ENCODE measurements at places on chromosomes 5 and 9. TPM values are rescaled to one million over a fixed set of nuclear protein-coding genes. Genes with fewer than 3 reads are reported as not detected.

GRCh38 chr5:96396878-96397277, 36.2 kb downstream of the PCSK1 start:
- no peak for DNase-seq

The NMUR2 gene
- not detected for total RNA-seq

The MED10 gene
- 47.0 TPM for total RNA-seq

- no peak for DNase-seq
These were observed 18.9 kb downstream of the WNT8A start for GRCh38 chr5:138102454-138103318.

- no peak for DNase-seq
These were observed 6.0 kb upstream of the RICTOR start for GRCh38 chr5:39080168-39080567.

The PCDHA9 gene
- total RNA-seq: 0.13 TPM

DNA sequence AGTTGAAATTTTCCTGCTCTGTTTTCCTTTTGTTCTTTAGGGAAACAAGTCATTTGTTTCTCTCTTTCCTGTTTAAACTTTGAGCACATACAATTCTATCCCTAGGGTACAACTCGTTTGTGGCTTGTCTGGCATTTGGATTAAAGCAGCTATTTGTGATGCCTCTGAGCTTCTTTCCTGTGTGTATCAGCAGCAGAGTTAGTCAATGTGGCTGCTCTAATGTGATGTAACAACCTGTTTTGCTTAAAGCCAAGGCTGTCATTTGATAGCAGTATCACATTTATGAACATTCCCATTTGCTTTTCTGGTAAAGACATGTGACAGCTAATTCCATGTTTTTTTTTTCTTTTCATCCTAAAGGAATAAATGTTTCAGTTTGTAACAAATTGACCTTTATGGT, 314.3 kb upstream of the CHD1 start:
- no peak for DNase-seq

The IGIP gene
- 9.7 TPM for total RNA-seq

GRCh38 chr9:14313951-14314423, at the start of gene NFIB:
Gene NFIB, minus strand, starts transcription at chr9:14314141. Its CDS starts 630 bp downstream, at chr9:14313511.
- peak; percentile 78 for DNase-seq

GRCh38 chr5:139814191-139814601, 18.6 kb downstream of the PSD2 start:
- peak; percentile 69 for DNase-seq

GRCh38 chr9:11559001-11559776, 946.4 kb upstream of the PTPRD start:
- no peak for DNase-seq

DNA sequence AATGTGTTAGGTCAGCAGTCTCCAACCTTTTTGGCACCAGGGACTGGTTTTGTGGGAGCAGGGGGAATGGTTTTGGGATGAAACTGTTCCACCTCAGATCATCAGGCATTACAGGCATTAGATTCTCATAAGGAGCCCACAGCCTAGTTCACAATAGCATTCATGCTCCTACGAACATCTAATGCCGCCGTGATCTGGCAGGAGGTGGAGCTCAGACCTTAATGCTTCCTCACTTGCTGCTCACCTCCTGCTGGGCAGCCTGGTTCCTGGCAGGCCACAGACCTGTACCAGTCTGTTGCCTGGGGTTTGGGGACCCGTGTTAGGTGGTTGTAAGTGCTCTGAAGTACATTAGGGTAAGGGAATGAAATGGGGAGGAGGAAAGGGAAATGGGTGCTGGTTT, 9.7 kb upstream of the CTNNA1 start:
- peak; percentile 22 for DNase-seq

The ROR2 gene
- 15.6 TPM for total RNA-seq

The CARTPT gene
- not detected for total RNA-seq

- no peak for DNase-seq
These were observed 17.0 kb upstream of the ISOC1 start for GRCh38 chr5:129077433-129078075.

GRCh38 chr9:133269537-133270362, 5.3 kb downstream of the ABO start:
- no peak for DNase-seq

DNA sequence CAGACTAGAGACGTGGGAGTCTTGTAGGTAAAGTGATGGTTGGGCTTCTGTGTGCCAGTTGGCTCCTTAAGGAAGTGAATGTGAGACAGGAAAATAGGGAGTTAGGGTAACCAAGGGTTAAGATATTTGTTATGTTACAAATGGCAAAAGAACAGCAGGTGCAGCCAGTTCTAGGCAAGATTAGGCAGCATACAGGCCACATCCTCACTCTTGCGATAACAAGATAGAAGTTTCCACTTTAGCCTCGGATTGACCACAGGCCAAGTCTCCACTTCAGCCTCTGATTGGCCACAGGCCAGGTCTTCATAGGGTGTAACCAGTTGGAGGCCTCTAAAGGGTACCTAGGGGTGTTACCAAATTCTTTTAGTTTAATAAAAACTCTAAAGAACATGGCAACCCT, 54.6 kb upstream of the ABCA1 start:
- no peak for DNase-seq

The CA9 gene
- not detected for total RNA-seq

GRCh38 chr5:72057816-72058215, 49.5 kb upstream of the MAP1B start:
- no peak for DNase-seq

The FBP2 gene
- total RNA-seq: not detected

DNA sequence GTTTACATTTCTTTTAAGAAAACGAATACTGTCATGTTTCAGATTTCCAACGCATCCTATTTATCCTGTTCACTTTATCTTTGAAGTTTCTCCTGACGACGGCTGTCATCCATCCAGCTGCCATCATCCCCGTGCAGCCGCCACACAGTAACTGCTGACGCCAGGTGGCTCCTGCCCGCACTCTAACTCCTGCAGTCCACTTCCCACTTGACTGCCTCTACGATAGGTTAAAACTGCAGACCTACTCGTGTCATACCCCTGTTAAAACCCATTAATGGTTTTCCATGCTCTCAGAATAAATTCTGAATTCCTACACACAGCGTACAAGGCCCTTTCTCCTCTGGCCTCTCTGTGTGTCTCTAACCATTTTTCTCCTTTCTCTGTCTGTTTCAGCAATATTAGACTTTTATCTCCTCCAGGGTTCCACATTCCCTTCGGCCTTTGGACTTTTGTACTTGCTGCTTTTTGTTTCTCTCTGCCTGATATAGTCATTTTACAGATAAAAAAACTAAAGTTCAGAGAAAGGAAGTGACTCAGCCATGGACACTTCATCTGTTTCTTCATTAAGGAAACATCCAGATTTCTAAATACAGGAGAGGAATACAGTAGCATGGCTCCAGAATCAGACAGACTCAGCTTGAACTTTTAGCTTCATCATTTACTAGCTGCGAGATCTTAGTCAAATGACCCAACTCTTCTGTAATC, 84.9 kb downstream of the ADAMTS12 start:
- no peak for DNase-seq

The PSMB7 gene
- 82.6 TPM for total RNA-seq

DNA sequence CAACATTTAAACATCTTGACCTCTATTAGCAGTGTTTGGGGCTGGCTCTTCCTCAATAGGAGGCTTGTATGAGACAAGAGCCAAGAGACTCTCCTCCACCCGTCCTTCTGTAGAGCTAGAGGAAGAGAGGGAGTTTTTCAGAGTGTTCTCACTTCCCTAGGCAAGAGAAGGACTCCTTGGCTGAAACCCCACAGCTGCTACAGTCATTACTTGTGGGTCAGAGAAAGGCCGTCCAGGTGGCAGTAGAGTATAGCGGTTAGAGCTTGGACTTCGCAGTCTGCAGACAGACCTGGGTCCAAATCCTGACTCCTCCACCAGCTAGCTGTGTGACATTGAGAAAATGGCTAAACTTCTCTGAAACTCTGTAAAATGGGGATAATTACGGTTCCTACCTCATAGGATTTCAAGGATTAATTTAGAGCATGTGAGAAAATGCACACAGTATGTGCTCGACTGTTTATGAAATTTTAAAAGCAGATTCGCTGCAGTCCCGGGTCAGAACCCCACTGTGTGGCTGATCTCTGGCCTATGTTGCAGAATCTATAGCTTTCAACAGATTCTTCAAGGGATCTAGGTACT, 80.8 kb upstream of the ARAP3 start:
- no peak for DNase-seq

GRCh38 chr9:101434998-101435397, 576 bp downstream of the ALDOB start:
- no peak for DNase-seq

The PSD2 gene
- total RNA-seq: 0.28 TPM

DNA sequence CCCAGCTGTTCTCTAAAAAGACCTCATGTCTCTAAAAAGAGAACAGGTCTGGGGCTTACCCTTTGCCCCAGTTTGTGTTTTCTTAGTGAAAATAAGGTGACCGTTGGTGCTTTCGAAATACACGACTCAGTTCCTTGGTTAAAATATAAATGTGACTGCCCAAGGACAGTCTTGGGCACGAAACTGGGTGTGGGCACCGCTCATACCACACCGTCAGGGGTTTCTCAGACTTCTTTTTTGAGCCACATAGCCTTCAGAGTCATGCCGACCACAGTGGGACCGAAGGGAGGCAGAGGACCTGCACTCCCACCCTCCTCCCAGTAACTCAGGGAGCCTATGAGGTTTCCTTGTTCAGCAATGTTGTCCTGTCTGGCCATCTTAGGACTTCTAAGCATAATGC, 6.5 kb downstream of the SNX18 start:
- no peak for DNase-seq

The CARD9 gene
- 19.0 TPM for total RNA-seq

- no peak for DNase-seq
These were observed 57.4 kb downstream of the SCAI start for GRCh38 chr9:125085703-125086477.

- DNase-seq: no peak
These were observed 65.6 kb downstream of the ANXA2R start for GRCh38 chr5:42974536-42974935.

The LCN9 gene
- total RNA-seq: not detected

DNA sequence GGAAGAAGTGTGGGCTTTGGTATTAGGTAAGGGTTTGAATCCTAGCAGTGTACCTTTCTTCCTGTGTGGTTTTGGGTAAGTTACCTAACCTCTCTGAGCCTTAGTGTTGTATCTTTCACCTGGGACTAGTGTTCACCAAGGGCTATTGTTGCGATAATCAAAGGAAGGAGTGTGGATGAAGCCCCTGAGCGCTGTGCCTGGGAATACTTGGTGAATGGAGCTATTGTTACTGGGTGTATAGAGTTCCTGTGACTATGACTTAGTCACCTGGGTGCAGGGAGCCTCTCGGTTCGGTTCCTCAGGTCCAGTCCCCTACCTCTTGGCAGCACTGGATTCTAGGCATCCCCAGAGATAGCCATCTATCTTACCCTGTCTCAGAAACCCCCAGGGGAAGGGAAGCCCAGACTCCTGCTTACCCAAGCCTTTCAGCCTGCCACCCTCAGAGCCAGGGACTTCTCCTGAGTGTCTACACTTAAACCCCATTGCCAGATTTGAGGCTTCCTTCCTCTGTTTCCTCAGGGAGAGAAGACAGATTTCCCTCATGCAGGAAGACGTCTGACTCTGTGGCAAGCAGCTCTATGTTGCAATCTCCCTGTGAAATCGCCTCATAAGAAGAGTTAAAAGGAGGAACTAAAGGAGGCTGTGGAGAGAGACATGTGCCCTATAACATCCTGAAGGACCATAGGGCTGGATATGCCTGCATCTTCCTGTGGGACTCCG, 181.0 kb upstream of the PITX1 start:
- no peak for DNase-seq

DNA sequence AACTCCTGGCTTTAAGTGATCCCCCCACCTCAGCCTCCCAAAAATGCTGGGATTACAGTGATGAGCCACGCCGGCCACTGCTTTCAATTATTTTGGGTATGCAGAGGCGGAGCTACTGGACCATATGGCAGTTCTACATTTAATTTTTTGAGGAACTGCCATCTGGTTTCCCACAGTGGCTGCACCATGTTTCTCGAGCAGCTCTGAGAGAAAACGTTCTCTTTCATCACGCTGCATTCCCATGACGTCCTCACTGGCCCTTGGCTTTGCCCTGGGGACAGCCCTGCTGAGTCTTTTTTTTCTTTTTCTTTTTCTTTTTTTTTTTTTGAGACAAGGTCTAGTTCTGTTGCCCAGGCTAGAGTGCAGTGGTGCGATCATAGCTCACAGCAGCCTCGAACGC, 35.5 kb upstream of the GRHPR start:
- DNase-seq: no peak

The PCDHGB6 gene
- total RNA-seq: 5.2 TPM

The GFPT2 gene
- 4.7 TPM for total RNA-seq

- DNase-seq: no peak
These were observed 594.0 kb downstream of the HINT1 start for GRCh38 chr5:130571076-130571475.
